ENCODE measurements at places on chromosomes 2 and 18.

DNA sequence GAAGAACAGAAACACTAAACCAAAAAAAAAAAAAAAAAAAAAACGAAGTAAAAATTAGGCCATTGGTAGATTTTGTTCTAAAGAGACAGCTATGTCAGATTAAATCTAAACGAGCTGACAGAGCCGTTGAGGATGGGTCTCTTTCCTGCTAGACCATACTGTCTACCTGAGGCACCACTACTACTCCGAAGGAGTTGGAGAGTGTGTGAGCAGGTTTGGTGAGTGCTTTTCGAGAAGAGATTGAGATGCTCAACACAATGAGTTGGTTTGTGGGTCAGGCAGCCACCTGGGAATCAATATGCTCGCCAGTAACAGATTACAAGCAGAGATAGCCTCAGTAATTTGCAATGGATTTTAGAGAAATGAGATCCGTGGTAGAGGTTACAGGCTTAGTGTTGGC, 281.5 kb upstream of the EPAS1 start:
- no peak for DNase-seq

DNA sequence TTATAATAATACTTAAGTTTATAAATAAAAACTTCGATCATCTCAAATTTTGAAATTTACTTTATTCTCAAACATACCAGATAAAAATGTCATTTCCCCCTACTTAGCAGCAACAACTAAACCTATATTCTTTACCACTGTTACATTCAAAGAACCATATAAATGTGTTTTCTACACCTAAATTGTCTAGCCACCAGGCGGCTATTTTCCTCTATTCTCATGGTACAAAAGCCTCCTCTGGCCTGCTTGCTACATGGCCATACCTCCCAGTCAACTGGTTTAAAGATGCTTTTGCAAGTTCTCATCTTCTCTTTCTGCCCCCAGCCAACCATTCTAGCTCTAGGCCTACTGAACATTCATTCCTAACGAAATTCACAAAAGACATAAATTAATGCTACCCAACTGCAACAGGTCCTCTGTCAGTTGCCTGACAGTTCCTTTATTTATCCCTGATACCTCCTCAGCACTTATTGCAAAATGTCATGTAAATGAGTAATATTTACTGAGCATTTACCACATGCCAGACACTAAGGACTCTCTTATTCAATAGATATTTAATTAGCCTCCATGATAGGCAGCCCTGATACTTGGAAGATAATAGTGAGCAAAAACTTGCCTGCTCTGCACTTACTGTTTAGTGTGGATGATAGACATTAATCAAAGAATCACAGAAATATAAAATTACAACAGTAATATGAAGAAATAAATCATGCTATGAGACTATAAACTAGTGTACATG, 5.0 kb downstream of the C1D start:
- no peak for DNase-seq

- DNase-seq = no peak
These were observed 15.7 kb downstream of the PHOSPHO2 start for GRCh38 chr2:169709981-169710380.

GRCh38 chr18:63564561-63564960, 22.4 kb downstream of the SERPINB12 start:
- DNase-seq = no peak

- DNase-seq = no peak
These were observed 684 bp upstream of the ARPC2 start for GRCh38 chr2:218216336-218216673.

DNA sequence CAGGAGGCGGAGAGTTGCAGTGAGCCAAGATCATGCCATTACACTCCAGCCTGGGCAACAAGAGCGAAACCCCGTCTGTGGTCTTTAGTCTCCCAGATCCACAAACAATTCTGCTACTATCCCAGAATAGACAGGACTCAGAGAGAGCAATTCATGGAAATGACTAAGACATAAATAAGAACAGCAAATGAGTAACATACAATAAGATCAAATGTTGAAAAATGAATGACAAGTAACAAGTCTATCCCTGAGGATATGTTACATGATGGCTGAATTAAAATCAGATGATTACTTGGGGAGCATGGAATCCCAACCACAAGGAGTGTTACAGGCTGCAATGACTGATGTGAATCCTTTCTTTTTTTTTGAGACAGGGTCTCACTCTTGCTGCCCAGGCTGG, 10.3 kb downstream of the ARL5A start:
- DNase-seq = no peak

- no peak for DNase-seq
These were observed 17.3 kb downstream of the ADRA2B start for GRCh38 chr2:96098900-96099590.

DNA sequence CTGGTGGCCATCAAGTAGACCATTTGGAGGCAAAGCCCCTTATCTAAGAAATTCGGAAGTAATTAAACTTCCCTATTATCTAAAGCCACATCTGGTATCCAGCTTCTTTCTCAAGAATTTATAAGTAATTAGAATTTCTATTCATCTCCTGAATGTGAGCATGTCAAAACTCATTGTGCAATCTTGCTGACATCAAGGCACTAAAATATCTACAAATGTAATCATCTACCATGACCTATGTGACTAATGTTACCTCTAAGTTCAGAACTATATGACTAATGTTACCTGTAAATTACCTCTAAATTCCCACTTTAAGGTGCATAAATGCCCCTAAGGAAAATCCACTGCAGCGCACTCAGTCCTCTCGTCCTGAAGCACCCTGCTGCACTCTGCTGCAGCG, 773.0 kb downstream of the CPS1 start:
- no peak for DNase-seq

GRCh38 chr18:44508474-44508873, 172.2 kb upstream of the SETBP1 start:
- DNase-seq = no peak

GRCh38 chr18:50644807-50645206, 84.9 kb downstream of the MAPK4 start:
- no peak for DNase-seq

DNA sequence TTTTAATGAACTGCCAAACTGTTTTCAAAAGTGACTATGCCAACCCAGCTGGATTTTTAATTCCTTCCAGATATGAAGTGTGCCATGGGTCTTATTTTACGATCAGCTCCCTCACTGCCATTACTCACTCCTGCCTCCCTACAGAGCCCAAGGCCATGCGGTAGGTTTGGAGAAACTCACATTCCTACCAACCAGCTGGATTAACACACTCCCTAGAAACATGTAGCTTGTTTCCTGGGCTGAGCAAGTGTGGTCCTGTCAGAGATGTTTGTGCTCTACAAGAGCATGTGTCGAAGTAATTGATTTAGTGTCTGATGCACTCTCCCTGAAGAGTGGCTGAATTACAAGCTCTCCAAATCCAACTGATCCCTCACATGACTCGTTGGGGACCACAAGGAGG, 82.5 kb downstream of the SPP2 start:
- no peak for DNase-seq

- DNase-seq = no peak
These were observed 69.8 kb downstream of the POU3F3 start for GRCh38 chr2:104923665-104924064.

DNA sequence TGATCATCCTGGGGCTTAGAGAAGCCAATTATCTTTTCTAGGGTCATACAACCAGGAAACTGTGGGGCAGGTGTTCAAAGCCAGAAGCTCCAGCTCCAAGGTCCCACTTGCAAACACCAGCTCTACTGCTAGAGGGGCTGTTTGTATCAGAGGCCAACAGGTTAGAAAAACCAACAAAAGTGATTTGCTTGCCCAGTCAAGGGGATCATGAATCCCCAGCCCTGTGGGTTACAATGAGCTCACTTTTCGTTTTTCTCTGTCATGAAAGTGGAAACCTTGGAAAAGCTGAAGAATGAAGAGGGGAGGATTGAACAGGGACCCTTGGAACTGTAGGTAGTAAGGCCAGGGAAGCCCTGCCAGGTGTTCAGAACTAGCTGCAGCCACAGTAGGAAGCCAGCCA, 119.2 kb downstream of the SPP2 start:
- DNase-seq = no peak

GRCh38 chr2:76599732-76600368, 889.1 kb upstream of the GCFC2 start:
- DNase-seq = no peak

DNA sequence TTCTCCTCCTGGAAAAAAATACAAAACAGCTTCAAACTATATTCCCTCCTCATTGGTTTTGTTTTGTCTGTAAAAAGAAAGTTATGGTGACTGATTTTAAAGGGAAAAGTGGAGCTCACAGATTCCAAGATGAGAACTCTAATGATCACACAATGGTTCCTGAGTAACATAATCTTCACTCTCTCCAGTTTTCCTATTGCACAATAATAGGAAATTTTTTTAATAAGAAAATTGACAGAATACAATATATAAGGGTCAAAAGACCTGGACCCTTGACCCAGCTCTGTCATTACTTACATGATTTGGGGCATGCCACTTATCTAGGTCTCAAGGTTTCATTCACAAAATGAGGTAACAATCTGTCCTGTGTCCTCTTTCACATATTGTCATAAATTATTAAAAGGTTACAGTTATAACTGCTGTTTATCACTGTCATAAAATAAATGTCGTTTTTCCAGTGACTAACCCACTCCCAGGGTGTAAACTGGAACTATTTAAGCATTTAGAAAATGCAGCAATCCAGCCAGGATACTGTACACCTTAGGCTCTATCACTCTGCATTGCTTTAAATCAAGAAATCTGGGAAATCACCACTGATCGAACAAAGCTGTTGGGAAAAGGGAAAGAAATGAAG, 4.1 kb downstream of the MGAT4A start:
- no peak for DNase-seq

- no peak for DNase-seq
These were observed 132.6 kb upstream of the RBBP8 start for GRCh38 chr18:22800551-22800951.

GRCh38 chr2:101007415-101008345, 5.6 kb downstream of the RPL31 start:
- no peak for DNase-seq

DNA sequence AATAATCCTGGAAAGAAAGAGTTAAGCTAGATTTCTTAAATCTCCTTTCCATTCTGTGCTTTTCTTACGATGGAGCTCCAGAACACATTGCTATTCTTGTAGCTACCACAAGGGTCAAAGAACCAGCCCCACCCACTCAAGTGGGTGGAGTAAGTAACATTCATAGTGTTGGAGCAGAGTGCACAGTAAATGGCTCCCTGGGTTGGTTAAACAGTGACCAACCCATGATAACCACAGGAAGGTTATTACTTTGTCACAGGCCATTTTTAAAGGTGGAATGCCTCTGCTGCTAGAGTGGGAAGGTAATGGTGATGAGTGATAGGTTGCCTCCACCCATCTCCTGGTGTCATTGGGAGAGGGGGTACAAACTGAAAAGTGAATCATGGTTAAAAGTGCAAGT, 13.9 kb downstream of the ARPC2 start:
- no peak for DNase-seq

GRCh38 chr18:73118121-73118816, 250.5 kb upstream of the NETO1 start:
- no peak for DNase-seq

DNA sequence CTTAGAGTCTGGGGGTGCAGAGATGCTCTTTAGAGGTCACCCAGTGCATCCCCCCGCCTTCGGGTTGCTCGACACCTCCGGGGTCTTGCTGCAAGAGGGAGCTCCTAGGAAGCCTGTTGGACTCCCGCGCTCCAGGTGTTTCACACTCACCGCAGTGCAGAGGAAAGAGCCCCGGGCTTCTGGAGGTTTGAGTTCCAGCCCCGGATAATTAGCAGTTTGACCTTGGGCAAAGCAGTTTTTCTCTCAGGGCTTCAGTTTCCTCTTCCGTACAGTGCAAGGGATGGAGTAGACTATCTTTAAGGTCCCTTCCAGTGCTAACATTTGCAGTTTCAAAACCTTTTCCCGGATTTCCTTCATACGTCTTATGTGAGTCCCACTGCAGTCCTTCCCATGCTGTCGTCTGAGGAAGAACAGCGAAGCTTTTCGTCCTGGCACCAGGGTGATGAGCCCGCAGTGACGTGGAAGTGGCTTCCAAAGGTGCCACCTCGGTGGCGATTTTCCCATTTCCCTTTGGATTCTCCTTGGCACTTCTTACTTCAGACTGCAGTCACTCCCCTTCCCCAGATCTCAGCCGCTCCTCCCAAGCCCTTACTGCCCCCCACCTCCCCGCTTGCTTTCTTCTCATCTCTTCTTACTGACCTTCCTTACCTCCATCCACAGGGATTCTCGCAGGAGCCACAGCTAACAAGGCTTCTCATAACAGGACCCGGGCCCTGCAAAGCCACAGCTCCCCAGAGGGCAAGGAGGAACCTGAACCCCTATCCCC, 585 bp downstream of the PNKD start:
- DNase-seq = no peak
